ENCODE measurements at places on chromosomes 3 and 15.

- no peak for DNase-seq
Measured at GRCh38 chr3:37545479-37545878, 316.2 kb upstream of the CTDSPL start.

GRCh38 chr15:55715355-55716076 lies 27.4 kb downstream of the PRTG start:
- no peak for DNase-seq

DNA sequence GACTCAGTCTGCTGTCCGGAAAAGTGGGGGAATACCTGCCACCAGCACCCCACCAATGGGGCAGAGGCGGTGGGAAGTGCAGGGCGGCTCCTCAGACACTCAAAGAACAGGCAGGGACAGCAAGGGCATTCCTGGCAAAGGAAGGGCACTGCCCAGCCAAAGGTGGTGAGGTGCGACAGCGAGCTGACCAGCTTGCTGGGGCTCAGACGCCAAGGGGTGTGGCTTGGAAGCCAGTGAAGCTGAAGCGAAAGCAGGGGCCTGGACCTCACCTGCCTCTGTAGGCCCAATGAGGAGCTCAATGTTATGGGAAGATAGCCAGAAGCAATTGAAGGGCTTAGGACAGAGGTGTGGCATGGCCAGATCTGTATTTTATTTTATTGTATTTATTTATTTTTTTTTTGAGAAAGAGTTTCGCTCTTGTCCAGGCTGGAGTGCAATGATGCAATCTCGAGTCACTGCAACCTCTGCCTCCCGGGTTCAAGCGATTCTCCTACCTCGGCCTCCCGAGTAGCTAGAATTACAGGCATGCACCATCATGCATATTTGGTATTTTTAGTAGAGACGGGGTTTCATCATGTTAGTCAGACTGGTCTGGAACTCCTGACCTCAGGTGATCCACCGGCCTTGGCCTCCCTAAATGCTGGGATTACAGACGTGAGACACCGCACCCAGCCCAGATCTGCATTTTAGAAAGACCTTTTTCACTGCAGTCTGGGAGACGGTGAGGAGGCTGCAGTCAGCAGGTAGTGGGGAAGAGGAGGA lies 4.4 kb upstream of the LMAN1L start:
- peak; percentile 46 for DNase-seq

GRCh38 chr3:137772214-137772955 lies 8.3 kb downstream of the SOX14 start:
- no peak for DNase-seq

DNA sequence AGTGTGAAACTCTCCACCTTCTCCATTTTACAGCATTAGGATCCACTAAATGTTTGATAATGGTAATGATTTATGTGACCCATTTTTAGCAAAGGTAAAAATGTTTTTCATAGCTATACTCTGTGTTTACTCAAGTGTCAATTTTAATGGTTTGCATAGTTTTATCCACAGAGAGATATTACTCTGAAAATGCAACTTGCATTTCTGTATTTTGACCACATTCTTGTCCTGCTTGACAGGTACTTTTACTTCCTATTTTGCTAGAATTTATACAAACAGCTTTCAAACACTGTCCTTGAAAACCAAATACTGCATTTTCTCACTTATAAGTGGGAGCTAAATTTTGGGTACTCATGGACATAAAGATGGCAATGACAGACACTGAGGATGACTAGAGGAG lies 62.9 kb downstream of the SERPINI1 start:
- no peak for DNase-seq

GRCh38 chr3:94064243-94064860 lies 1.5 kb downstream of the NSUN3 start:
- no peak for DNase-seq

- no peak for DNase-seq
Measured at GRCh38 chr3:116561529-116561928, 116.2 kb upstream of the LSAMP start.

DNA sequence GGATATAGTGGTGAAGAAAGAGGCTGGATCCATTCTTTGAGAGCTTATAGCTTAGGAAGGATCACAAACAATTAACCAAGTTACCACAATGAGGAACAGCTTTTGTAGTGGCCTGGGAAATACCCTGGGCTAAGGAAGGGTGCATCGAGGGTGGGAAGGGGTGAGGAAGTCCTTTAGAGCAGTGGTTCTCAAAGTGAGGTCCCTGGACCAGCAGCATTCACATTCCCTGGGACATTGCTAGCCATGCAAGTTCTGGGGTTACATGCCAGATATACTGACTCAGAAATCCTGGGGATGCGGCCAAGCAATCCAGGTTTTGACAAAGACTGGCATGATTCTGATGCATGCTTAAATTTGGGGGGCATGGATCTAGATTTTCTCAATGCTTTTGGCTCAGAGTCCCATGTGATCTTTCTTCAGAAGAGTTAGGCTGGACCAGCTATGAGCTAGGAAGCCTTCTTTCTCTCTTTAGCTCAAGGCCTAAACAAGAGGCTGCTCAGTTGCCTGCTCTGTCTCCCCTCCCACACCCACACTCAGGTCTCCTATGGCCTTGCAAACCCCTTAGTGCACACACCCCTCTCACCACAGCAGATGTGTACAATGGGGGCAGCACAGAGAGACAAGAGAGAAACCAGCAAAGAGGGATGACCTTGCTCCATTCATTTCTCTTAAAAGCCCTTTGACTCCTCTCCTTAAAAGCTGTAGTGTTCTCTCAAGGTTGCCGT lies 1.8 kb upstream of the CCR1 start:
- no peak for DNase-seq

DNA sequence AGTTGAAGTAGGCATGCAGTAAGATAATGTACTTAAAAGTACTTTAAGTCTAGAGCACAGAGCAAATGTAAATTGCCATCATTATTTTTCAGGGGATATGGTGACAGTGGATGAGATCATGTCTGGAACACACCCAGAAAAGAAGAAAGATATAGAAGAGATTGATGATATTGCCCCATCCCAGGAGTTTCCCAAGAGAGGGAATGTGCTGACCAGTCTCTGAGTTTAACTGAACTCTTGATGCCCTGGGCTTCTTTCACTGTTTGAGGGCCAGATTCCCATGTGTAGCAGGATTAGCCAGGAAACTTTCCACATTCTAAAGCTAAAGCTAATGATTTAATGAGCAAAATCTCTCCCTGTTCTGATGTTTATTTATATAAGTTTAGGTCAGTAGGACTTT lies 366.8 kb upstream of the UMPS start:
- no peak for DNase-seq

- no peak for DNase-seq
Measured at GRCh38 chr15:23370578-23370977, 16.0 kb downstream of the GOLGA8S start.

DNA sequence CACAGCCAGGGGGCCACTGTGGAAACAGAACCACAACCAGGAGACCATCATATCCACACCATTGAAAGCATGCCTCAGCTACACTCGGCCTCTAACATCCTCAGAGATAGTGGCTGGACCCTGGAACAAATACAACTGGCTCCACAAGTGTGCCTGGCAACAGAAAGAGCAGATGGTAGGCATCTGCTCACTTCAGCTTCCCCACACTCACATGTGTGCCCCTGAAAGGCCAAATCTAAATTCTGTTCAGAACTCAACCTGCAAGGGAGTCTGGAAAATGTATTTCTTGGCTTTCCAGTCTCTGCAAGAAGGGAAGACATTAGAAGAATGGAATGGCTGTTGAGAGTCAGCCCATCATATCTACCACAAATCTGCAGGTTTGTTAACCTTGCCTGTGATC lies 54.7 kb upstream of the CTNNB1 start:
- no peak for DNase-seq

GRCh38 chr3:18656410-18656809 lies 231.3 kb upstream of the SATB1 start:
- DNase-seq: no peak

DNA sequence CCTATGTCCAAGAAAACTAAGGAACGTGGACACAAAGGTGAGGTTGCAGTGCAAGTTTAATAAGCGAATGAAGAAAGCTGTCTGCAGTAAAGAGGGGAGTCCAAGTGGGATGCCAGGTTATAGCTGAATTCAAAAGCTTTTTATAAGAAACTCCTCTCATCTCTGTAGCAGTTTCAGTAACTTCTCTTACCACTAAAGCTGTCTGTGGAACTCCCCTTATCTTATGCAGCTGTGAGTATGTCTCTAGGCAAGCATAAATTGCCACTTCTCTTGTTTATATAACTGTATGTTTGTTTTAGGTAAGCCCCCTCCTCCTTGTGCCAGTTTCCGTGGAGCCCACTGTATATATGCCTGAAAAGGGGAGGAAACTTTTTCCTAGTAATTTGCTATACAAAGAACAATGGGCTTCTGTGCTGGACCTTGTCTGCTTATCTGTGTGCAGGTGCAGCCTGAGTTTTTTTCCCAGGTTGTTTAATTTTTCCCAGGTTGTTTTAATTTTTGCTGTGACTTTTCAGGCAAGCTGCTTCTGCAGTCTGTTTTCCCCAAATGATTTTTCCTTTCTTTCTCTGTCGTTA lies 875.1 kb upstream of the EPHA6 start:
- no peak for DNase-seq

GRCh38 chr15:81292523-81293001 lies 31.4 kb downstream of the STARD5 start:
- no peak for DNase-seq
